Foreskin melanocyte (primary cell): ENCODE measurements at places on chromosomes 12 and 14.

GRCh38 chr14:94171208-94171607, 2.9 kb upstream of the PPP4R4 start:
- DNase-seq: no peak

DNA sequence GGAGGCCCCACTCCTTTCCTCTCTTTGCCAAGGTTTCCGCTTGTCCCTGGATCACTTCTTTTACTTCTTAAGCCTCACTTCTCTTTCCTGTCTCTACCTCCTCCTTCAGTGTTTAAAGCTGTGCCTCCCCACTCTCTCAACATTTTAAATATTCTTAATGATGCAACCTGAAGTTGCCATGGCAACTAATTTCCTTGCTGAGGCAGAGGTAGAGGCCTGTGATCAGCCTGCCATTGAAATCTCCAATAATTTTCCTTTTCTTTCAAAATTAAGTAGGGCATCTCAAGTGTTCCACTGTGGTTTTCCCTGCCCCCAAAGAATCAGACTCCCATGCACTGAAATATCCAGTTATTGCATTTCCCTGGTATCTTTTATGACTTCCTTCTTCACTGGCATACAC, 108.6 kb upstream of the VRK1 start:
- DNase-seq: no peak

GRCh38 chr14:34867199-34867598, 8.0 kb downstream of the BAZ1A start:
- no peak for DNase-seq

DNA sequence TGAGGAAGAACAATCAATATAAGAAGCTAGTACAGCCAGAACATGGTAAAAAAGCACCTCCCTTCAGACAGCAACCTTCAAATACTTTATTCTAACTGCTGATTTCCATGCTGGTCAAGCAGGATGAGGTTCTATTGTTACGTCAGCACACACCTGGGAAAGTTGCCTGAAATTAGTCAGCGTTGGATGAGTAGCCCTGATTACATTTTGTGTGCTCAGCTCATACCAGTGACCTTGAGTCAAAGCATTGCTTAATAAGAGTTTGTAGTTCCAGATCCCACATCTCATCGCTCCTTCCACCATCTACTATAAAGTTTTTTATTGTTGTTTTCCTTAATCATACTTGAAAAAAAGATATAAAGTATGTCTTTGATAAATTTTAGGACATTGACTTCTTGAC, 361.5 kb downstream of the EGLN3 start:
- DNase-seq: no peak
